Stimulated activated naive CD8-positive, alpha-beta T cell treated with anti-CD3 and anti-CD28 coated beads, Interleukin-15, Interleukin-2, amounts not matched to agents 100 U/mL and 50 U/mL, for 24 hours (primary cell): ENCODE measurements at places on chromosomes 3 and 15.

- no peak for DNase-seq
These were observed 156.9 kb downstream of the ATP8B4 start for GRCh38 chr15:49962044-49962602.

DNA sequence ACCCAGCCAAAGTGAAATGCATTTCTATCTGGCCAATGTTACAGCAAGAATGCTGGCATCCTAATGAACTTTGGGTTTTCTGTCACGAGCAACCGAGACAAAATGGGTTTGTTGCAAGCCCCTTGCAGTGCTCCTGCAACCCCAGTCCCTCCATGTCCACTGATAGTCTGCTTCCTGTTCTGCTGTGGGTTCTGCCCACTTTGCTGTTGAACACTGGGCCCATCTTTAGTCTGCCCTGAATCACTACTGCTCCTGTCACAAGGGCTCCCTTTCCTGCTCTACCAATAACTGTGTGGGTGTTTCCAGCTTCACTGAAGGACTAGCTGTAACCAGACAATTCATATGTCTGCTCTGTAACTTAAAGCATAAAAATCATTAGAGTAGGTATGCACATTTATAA lies 12.7 kb upstream of the OXSR1 start:
- DNase-seq = no peak

GRCh38 chr15:49908236-49908932 lies 210.6 kb downstream of the ATP8B4 start:
- no peak for DNase-seq

DNA sequence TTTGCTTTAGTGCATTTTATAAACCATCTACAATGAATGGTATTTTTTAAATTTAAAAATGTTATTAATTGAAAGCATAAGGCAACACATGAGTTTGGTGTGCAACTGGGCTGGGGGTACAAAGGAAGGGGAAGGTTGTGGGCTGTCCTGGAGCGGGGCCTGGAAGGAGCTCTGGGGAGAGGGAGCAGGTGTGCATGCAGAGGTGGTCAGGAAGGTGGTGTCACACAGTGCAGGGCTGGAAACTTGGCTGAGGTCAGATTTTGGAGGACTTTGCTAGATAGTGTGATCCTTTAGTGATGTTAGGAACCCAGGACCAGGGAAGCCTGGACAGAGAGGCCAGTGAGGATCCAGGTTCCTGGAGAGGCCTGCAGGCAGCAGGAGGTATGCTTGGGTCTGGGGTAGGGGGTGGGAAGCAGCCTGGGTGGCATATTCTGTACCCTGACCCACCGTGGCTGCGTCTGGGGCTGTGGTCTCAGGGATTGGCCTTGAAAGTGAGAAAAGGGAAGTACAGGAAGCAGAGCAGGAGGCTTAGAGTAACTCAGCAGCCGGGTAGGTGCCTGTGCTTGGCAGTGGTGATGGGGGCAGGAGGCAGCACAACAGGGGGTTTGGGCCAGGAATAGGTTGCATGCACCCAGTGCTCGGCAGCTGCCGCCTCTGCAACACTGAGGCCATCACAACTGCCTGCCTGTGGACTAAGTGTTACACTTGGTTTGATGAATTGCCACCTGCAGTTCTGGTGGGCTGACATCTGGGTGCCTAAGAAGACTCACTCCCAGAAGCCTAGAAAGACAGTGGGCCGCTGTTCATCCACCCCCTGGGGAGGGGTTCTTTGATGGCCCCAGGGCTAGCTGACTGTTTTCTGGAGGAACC lies 33.0 kb downstream of the KY start:
- no peak for DNase-seq

DNA sequence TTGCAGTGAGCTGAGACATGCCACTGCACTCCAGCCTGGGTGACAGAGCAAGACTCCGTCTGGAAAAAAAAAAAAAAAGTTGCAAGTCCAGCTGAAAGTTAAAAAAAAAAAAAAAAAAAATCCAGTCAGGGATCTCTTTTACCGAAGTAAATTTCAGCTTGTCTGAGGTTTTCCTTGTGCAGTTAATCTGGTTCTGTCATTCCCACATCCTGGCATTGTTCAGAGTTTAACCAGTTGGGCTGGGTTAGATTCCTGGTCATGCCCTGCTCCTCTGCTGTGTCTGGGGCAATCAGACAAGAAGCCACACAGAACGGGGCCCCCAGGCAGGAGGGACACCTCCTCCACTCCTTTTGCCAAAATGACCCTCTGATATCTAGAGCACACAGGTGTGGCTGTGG lies 84.1 kb upstream of the KLHL25 start:
- DNase-seq = no peak

GRCh38 chr3:136817448-136817847 lies 1.5 kb upstream of the SLC35G2 start:
- DNase-seq = no peak

GRCh38 chr3:32820971-32821685 lies 3.3 kb downstream of the TRIM71 start:
- no peak for DNase-seq
